ENCODE measurements at places on chromosomes 2 and 18.

- H3K36me3 ChIP-seq, result no peaks in the 10 kb centered on the region
- H3K4me3 ChIP-seq, result no peak overlapping the region
- no peaks in the 10 kb centered on the region for H3K4me1 ChIP-seq
- H3K27me3 ChIP-seq, result peaks cover under 1% of the 10 kb centered on the region
- no peak overlapping the region for H3K27ac ChIP-seq
- DNase-seq, result no peak
Measured at GRCh38 chr2:239725551-239725890, 299.6 kb downstream of the NDUFA10 start.

DNA sequence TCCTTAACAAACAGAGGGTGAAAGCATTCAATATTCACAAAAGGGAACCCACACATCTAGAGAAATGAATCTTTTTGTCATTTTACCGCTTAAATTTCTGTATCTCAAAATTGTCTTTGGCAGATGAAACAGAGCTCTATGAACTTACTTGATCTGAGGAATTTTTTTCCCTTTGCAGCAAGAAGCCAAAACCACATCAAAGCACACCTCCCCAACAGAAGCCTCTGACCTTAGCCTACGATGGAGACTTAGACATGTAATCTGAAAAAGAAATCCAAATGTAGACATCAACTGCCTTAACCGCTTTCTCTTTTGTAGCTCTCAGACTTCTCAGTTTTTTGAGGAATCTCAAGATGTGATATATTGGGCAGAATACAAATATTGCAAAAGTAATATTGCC lies 287.9 kb upstream of the HNMT start:
- no peak for DNase-seq
- no peaks in the 10 kb centered on the region for H3K4me1 ChIP-seq
- no peak overlapping the region for H3K27ac ChIP-seq
- no peaks in the 10 kb centered on the region for H3K36me3 ChIP-seq
- H3K4me3 ChIP-seq, result no peak overlapping the region

GRCh38 chr2:8441986-8442385 lies 239.9 kb upstream of the ID2 start:
- no peaks in the 10 kb centered on the region for H3K27me3 ChIP-seq
- DNase-seq, result no peak
- H3K4me3 ChIP-seq, result no peak overlapping the region
- H3K27ac ChIP-seq, result peak overlapping the region; percentile 61
- peaks cover 34% of the 10 kb centered on the region for H3K4me1 ChIP-seq

- H3K4me3 ChIP-seq, result no peak overlapping the region
- H3K4me1 ChIP-seq, result no peaks in the 10 kb centered on the region
- H3K27me3 ChIP-seq, result no peaks in the 10 kb centered on the region
- no peaks in the 10 kb centered on the region for H3K36me3 ChIP-seq
Measured at GRCh38 chr2:165163761-165164160, 40.1 kb downstream of the SCN3A start.

DNA sequence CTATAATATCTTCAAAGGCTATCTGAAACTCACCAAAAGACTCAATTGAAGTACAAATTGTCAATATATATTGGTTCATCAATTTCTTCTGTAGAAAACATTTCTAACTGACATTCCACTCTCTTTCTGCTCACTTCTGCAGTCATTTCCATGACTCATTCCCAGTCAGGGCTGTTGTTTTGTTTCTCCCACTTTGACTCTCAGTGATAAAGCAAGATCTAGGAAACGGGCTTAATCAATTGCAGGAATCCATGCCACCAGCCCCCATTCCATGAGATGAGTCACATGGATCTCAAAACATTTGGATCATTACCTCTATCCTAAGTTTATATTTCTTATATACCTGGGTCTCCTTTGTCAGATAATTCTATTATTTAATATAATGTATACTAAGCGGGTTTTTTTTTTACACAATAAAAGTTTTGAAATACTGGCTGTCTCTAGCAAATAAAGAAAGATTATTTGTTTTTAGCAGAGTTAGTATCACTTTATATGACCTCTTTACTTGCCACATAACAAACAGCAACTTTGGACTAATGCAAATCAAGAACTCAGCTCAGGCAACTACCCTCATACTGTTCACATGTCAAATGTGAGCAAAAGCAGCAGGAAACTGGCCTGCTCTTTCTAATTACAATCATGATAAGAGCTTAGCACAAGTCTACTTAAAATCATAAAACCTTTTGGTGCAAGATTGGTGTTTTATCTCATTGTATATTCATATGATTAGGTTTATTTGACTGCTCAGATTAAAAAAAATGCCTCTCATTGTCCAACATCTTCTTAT lies 251.1 kb upstream of the PIK3C3 start:
- no peak for DNase-seq
- no peak overlapping the region for H3K27ac ChIP-seq
- no peaks in the 10 kb centered on the region for H3K36me3 ChIP-seq
- H3K4me3 ChIP-seq, result no peak overlapping the region
- H3K4me1 ChIP-seq, result no peaks in the 10 kb centered on the region
